Memory B cell (primary cell): ENCODE measurements at places on chromosomes 6 and 20.

GRCh38 chr6:1604158-1605003 lies 5.3 kb upstream of the FOXC1 start:
- DNase-seq: peak; percentile 89

GRCh38 chr6:145583753-145584152 lies 151.6 kb downstream of the EPM2A start:
- DNase-seq: no peak

DNA sequence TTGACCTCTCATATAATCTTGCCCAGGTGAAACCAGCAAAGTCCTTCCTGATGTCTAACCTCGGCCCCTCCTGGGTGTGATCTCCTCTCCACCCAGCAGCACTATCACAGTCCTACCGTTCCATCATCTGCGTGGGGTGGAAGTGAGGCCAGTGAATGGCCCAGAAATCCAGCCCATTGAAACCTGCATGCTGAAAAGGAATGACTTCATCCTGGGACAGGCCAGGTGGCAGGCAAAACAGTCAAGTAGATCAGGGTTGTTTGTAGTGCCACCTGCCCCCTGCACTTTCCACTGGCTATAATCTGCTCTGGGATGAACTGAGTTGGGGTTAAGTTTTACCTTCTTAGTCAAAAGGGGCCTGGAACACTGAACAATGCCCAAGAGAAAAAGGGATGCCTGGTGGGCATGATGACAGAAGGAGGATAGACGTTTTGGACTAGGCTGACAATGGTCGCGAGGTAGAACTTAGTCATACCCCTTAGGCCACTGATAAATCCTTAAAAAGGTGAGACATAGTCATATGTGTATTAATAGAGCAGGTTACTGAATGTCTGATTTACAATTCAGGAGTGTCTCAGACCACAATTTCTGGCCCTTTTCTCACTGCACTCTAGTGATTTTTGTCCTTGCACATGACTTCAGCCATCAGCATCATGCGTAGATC lies 8.1 kb upstream of the HSP90AB1 start:
- DNase-seq: no peak

GRCh38 chr20:10581823-10582222 lies 92.0 kb downstream of the JAG1 start:
- DNase-seq: no peak

DNA sequence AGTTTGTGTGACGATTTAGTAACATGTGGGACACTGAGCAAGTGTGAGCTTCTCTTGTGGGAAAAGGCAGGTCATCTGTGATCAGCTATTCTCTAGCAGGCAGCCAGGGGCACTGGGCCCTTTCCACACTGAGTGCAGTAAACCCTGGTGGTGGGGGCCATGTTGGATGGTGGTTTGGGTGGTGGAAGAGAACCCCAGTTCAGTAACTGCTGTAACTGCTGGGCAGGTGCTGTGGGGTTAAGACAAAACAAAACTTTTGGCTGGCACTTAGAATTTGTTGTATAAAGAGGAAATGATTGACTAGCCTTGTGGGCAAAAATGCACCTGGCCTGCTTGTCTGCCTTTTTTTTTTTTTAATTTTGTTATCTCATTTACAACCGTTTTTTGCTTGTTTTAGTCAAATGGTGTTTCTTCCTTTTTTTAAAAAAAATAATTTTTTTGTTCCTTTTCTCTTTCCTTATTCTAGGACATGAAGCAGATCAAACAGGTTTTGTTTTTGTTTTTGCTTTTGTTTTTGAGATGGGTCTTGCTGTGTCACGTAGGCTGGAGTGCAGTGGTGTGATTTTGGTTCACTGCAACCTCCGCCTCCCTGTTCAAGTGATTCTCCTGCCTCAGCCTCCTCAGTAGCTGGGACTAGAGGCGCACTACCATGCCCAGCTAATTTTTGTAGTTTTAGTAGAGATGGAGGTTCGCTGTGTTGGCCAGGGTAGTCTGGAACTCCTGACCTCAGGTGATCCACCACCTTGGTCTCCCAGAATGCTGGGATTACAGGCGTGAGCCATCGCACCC lies 59.8 kb downstream of the IGF2R start:
- DNase-seq: no peak

DNA sequence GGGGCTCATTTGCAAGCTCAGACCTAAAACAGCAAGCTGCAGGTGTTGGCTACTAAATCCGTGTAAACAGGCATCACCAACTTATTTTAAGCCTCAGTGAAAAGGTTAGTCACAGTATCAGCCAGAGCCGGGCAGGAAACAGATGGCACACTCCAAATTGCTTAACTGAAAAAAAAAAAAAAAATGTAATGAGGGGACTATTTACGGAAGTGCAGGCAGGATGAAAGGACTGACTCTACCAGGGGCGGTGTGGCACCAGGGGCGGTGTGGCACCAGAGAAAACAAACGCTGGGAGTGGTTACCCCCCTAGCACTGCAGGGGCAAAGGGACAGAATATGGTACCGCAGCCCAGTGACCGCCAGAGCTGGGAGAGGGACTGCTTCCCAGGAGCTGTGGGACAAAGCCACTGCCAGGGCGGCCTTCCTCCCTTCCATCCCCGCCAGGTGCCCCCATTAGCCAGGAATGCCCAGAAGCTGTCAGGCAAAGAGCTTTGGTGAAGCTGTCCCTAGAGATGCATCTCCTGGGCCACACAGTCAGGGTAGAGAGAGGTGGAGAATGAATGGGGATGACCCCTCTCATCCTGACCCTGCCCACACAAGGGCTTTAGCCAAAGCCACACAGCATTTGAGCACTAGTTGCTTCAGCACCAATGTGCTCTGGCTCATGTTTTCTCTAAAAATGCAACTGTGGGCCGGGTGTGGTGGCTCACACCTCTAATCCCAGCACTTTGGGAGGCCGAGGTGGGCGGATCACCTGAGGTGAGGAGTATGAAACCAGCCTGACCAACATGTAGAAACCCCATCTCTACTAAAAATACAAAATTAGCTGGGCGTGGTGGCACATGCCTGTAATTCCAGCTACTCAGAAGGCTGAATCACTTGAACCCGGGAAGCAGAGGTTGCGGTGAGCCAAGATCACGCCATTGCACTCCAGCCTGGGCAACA lies 39.6 kb upstream of the GFOD1 start:
- DNase-seq: peak; percentile 49

- no peak for DNase-seq
These were observed 5.8 kb downstream of the C6orf120 start for GRCh38 chr6:169707772-169708171.

- no peak for DNase-seq
These were observed 20.8 kb downstream of the ADGRG6 start for GRCh38 chr6:142322504-142323198.

DNA sequence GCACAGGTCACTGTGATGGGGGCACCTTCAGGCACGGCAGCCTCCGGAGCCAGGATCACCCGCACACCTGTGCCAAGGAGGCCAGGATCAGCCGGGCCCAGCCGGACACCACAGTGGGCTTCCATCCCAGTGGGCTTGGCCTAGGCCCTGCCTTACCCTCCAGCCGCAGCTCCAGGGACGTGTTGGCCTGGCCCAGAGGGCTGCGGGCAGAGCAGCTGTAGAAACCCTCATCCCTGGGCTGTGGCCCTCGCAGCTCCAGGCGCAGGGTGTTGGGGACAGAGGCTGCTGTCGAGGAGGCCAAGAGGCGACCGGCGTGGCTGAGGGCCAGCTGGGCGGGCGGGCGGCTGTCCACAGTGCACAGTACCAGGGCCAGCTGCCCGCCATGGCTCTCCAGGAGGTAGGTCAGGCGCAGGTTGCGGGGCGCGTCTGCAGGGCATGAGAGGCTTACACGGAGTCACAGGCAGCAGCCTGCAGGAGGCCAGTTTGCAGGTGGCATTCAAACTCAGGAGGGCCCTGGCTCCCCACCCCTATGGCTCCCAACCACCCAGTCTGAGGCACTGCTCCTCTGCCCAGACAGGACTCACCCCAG lies 11.0 kb upstream of the ADAM33 start:
- DNase-seq: no peak

- DNase-seq: no peak
These were observed 16.4 kb upstream of the POLR1H start for GRCh38 chr6:30044630-30045029.

GRCh38 chr6:143746202-143747119 lies 68.7 kb downstream of the PHACTR2 start:
- DNase-seq: no peak

DNA sequence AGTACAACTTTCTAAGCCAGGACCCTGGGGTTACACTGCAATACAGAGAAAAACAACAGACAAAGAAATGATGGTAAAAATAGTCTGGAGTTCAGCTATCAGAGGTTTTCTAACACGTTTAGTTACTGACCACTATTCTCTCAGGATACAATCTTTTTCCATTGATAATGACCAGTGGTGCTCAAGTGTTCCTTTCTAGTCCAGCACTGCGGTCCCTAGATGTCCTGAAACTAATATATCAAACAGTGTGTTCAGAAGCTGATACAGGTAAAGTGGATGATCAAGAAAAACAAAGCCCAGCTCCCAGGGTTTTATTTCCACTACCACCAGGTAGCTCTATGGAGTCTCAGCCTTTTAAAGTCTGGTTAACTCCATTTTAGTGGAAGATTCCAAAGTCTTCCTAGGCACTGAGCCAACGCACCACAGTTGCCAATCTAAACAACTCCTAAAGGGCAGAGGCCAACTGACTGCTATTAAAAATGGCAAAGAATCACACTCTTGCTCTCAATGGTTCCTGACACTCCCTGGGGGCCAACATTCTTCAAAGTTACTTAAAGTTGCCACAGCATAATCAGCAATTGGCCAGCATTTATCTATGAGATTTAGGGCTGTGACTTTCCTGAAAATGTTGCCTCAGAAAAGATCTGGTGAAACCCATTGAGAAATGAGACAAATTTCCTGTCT lies 38.2 kb downstream of the DZANK1 start:
- DNase-seq: no peak

GRCh38 chr6:3227363-3228045 lies at the start of gene TUBB2B:
Gene TUBB2B (minus strand): TSS chr6:3227653. CDS start chr6:3227543, 110 bp downstream.
- DNase-seq: no peak

- DNase-seq: no peak
These were observed 904.3 kb downstream of the PHF3 start for GRCh38 chr6:64539917-64540316.

GRCh38 chr6:3237761-3238662 lies 10.6 kb upstream of the TUBB2B start:
- no peak for DNase-seq

DNA sequence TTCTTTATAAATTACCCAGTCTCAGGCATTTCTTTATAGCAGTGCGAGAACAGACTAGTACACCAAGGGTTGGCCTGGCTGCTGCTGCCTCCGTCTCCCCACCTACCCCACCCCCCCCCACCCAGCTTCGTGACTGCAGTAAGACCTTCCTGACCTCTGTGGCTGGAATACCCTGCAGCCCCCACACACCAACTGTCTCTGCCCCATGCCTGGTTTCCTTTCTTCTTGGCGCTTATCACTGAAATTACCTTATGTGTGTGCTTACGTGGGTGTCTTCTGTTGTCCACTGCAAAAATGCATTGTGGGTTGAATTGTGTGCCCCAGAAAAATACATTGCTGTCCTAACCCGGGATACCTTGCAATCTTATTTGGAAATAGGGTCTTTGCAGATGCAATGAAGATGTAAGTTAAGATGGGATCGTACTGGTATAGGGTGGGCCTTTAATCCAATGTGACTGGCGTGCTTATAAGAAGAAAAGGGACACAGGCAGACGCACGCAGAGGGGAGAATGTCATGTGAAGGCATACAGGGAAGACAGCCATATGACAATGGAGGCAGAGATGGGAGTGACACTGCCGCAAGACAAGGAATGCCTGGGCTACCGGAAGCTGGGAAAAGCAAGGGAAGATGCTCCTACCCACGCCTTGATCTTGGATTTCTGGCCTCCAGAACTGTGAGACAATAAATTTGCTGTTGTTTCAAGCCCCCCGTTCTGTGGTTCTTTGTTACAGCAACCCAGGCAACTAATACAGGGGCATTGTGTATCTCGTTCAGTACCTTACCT lies 15.4 kb downstream of the SYNJ2 start:
- no peak for DNase-seq

DNA sequence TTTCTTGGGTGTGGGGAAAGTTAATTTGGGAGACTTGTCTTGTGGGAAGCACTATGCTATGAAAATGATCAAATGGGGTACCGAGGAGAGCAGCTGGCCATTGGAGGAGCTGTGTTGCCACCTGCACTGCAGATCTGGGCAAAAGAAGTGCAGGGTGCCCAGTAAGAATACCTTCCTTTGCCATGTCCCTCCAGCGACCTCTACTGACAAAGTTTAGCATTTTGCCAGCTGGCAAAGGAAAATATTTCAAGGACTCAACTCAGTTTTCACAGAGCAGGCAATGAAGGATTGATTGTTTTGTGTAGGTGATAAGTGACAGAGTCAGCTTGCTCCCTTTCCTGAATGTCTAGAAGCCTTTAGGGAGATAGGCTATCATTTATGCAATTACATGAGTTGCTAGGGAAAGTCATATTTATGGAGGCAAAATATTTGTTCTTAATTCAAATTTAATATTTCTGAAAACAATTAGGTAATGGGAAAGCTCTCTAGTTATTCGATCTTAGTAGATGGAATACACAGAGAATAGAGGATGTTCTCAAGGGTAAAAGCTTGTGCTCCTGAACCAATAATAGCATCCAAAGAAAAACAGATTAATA lies 118.4 kb downstream of the FARS2 start:
- DNase-seq: peak; percentile 19

GRCh38 chr20:5835321-5835821 lies 85.2 kb downstream of the SHLD1 start:
- DNase-seq: no peak

- DNase-seq: peak; percentile 81
These were observed 580 bp upstream of the SYCP2 start for GRCh38 chr20:59933849-59934585.

DNA sequence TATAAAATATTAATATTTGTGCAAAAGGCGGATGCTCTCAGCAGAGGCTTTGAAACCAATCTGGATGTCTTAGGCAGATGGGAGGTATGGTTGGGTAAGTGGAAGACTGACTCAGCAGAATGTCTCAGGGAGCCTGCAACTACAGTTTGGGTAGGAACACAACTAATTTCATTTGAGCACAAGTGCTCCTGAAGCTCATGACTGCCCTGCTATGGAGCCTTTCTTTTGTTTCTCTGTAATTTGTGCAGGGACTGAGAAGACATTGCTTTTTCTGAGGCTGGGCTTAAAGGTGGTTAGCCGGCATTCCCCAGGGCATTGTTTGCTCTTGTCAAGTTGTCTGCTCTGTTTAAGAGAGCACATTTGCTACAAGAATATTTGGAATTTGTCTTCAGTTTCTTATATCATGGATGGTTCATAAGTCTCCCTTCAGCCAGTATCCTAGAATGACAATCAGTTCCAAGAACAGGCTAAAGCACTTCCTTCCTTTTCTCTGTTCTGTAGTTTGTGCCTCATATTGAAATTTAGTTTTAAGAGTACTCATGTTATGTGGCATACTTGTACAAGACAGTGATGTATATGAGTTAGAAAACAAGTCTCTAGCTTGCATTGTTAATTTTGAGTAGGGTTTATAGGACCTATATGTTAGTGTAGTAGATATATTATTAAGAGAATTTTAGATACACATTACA lies 208.3 kb downstream of the ZFAND3 start:
- DNase-seq: no peak

DNA sequence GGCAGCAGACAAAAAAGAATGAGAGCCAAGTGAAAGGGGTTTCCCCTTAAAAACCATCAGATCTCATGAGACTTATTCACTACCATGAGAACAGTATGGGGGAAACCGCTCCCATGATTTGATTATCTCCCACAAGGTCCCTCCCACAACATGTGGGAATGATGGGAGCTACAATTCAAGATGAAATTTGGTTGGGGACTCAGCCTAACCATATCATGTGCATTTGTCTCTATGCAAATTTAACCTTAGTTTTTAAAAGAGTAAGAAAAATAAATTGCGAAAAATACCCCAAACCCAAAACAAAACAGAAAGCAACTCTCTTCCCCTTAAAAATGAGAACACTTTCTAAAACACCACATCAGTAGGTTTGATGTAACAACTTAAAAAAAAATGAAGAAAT lies 22.6 kb upstream of the GPR6 start:
- no peak for DNase-seq

- DNase-seq: no peak
These were observed 235.7 kb downstream of the MYLK4 start for GRCh38 chr6:2514965-2515543.
